ENCODE measurements at places on chromosomes 1 and 21.

- peak; percentile 83 for DNase-seq
Observed at GRCh38 chr1:42913426-42914091, 45.1 kb downstream of the SLC2A1 start.

DNA sequence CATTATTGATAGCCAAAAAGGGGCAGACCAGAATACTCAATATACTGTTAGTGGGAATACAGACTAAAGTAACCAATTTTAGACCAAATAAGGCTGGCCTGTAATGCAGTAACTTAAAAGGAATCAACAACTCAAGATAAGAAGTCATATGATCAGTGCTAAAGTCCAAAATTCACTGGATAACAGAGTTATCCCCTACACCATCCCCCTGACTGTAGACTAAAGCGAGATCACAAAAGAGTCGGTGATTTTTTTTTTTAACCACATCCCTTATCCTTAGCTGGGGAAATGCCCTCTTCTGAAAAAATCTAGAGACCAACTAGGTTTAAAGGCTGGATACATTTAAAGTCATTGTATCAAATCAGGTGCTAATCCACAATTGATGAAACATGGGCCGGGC is 7.7 kb downstream of the UBR4 start:
- DNase-seq: no peak

- peak; percentile 81 for DNase-seq
Observed at GRCh38 chr1:26723013-26723991, 27.5 kb downstream of the ARID1A start.

DNA sequence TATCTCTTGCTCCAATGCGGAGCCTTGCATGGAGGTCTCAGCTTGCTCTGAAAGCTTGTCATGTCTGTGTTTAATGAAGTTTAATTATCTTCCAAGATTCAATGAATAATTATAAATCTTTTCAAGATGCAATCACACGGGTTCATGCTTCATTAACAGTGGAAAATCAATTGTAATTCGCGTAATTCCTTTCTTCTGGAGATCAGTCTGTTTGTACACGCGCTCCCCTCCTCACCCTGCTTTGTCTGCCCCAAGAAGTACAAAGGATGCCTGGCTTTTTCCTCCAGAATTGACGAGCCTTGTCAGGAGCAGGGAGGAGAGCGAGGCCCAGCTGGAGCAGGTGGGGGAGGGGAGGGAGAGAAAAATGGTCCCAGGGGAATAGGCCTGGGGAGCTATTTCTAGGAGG is 65.0 kb upstream of the DISP3 start:
- no peak for DNase-seq

DNA sequence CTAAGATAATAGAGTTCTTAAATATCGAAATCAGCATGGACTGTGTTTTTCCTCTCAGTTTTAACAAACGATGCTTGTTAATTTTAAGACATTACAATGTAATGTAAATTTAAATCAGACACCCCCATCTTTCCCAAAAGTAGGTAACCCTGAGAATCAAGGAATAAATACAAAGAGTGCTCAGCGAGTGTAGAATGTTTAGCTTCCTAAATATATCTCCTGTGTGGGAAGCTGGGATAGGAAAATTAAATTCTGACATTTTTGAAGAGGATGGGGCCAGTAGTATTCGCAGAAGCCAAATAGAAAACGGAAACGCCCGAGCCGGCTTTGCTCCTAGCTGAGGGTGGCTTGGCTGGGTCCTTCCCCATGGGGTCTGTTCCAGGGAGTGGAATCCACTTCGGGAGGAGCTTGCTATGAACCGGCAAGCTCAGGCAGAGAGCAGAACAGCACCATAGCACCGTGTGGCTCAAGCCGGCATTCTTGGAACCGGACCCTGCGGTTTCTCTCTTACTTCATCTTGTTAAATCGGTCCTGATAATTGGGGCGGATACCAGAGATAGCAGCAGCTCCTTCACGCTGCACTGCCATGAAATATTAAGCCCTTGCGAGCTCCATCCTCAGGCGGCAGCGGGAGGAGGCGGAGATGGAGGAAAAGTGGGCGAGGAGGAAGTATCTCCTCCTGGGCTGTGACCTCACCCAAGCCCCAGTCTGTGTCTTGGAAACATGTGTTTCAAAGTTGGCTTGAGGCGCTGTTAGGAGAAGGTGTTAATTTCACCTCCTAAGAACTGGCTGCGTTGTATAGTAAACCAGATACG is 24.9 kb downstream of the MAP3K7CL start:
- DNase-seq: no peak
